ENCODE measurements at places on chromosomes 5 and 9.

- H3K4me1 ChIP-seq, result no peaks in the 10 kb centered on the region
- no peak overlapping the region for H3K27ac ChIP-seq
- H3K27me3 ChIP-seq, result no peaks in the 10 kb centered on the region
- H3K36me3 ChIP-seq, result no peaks in the 10 kb centered on the region
- no peak for DNase-seq
These were observed 221.6 kb downstream of the NFIB start for GRCh38 chr9:14092344-14092743.

DNA sequence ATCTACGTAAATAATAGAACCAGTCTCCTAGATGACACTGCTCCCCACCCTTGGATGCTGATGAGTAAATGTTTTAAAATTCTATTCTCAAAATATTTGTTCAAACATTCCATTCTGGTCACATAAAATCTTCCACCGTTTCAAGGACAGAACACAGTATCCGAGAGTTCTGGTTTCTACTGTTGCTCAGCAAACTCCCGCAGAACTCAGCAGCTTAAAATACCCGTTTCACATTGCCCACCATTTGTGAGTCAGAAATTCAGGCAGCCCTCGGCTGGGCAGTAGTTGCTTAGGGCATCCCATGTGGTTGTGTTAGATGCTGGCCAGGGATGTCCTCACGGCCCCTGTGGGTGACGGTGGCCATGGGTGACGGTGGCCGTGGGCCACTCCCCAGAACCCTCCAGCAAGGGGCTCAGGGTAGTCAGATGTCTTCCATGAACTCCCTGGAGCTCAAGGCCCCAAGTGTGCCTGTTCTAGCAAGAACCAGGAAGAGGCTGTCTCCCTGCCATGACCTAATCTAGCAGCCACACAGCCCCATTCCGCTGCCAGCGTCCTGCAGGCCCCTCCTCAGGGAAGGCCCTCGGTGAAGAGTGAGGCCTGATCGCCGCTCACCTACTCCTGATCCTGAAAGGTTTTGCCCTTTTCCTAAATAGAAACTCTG, 17.4 kb downstream of the MGAT1 start:
- DNase-seq, result no peak
- H3K27ac ChIP-seq, result peak overlapping the region; percentile 71
- H3K36me3 ChIP-seq, result no peaks in the 10 kb centered on the region
- no peak overlapping the region for H3K4me3 ChIP-seq
- peaks cover 26% of the 10 kb centered on the region for H3K4me1 ChIP-seq

- no peaks in the 10 kb centered on the region for H3K4me1 ChIP-seq
- H3K4me3 ChIP-seq, result no peak overlapping the region
These were observed 50.2 kb upstream of the DNAH5 start for GRCh38 chr5:13994621-13995253.

DNA sequence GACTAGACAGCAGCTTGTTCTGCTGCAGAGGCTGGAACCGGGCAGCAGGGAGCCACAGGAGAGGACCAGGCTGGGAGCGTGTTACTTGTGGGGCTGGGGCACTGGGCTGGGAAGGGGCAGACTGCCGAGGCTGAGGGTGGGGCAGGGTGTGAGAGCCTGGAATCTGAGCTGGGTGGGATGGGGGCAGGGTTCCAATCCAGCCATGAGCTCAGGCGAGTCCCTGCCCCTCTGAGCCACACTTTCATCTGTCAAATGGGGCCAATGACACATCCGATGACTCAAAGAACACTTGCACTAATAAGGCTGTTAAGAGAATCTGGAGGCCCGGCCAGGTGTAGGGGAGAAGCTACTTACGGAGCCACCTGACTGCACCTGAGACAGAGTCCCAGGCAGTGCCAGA, 18.7 kb upstream of the WDR38 start:
- no peak overlapping the region for H3K4me3 ChIP-seq
- H3K4me1 ChIP-seq, result peaks cover 12% of the 10 kb centered on the region
- no peaks in the 10 kb centered on the region for H3K36me3 ChIP-seq
- H3K27ac ChIP-seq, result peak overlapping the region; percentile 42
- DNase-seq, result no peak

- no peak overlapping the region for H3K27ac ChIP-seq
- H3K4me1 ChIP-seq, result no peaks in the 10 kb centered on the region
- H3K27me3 ChIP-seq, result no peaks in the 10 kb centered on the region
- no peak for DNase-seq
These were observed 219.3 kb downstream of the SMARCA2 start for GRCh38 chr9:2234371-2234893.

GRCh38 chr5:130526708-130527107, 622.4 kb downstream of the CHSY3 start:
- H3K27ac ChIP-seq, result no peak overlapping the region
- H3K36me3 ChIP-seq, result no peaks in the 10 kb centered on the region
- H3K4me3 ChIP-seq, result no peak overlapping the region

- DNase-seq, result no peak
- no peak overlapping the region for H3K4me3 ChIP-seq
- H3K27ac ChIP-seq, result no peak overlapping the region
- no peaks in the 10 kb centered on the region for H3K36me3 ChIP-seq
- H3K4me1 ChIP-seq, result no peaks in the 10 kb centered on the region
These were observed 14.8 kb downstream of the BARHL1 start for GRCh38 chr9:132597073-132597775.

- DNase-seq, result no peak
- peaks cover 4% of the 10 kb centered on the region for H3K4me1 ChIP-seq
- no peaks in the 10 kb centered on the region for H3K36me3 ChIP-seq
- no peaks in the 10 kb centered on the region for H3K27me3 ChIP-seq
- peak overlapping the region; percentile 49 for H3K27ac ChIP-seq
- no peak overlapping the region for H3K4me3 ChIP-seq
These were observed 32.2 kb upstream of the LECT2 start for GRCh38 chr5:135986891-135987401.

DNA sequence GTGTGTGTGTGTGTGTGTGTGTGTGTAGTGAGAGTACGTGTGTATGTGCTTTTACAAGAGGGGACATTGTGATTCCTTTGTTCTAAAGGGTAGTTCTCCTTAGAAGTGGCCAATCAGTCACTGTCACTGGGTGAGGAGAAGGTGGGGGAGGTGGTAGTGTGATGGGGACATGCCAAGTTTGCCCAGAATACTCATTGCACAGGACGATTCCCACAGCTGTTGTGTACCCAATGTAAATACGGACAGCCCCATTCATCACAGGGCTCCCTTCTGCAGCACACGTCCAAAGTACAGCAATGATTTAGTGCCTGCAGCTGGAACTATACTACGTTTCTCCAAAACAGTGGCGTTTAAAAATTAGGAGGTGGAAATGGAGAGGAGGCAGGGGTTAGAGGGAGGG, 287.8 kb downstream of the TLR4 start:
- no peak overlapping the region for H3K27ac ChIP-seq
- H3K36me3 ChIP-seq, result no peaks in the 10 kb centered on the region
- no peak overlapping the region for H3K4me3 ChIP-seq
- DNase-seq, result no peak
- H3K27me3 ChIP-seq, result no peaks in the 10 kb centered on the region

GRCh38 chr9:114470121-114470520, 35.2 kb downstream of the WHRN start:
- no peak overlapping the region for H3K4me3 ChIP-seq
- no peak overlapping the region for H3K27ac ChIP-seq
- H3K4me1 ChIP-seq, result no peaks in the 10 kb centered on the region
- no peaks in the 10 kb centered on the region for H3K36me3 ChIP-seq

- H3K4me3 ChIP-seq, result no peak overlapping the region
- DNase-seq, result no peak
- no peaks in the 10 kb centered on the region for H3K27me3 ChIP-seq
- no peak overlapping the region for H3K27ac ChIP-seq
These were observed 454.2 kb downstream of the PDE4D start for GRCh38 chr5:59439303-59439702.

All from transverse colon (tissue), 4 donors.